ENCODE measurements at places on chromosomes 2 and 18.
A peak's percentile ranks its signal among the peaks of the same experiment; 100 is the strongest.

DNA sequence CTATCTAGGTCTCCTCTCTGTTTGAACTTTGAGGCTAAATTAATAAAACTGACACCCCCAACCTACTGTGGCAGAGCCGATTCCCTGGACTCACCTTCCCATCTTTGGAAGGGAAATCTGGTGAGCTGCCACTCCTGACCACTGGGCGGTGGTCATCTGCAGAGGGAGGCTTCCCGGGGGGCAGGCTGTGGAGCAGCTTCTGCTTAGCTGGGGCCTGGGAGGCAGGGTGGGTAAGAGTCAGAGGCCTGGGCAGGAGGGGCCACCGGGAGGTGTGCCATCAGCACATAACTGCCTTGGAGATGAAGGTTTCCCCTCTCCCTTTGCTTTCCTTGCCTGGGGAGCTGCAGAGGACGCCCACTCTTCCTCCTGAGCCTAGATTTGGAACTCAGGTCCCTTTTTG is 2.3 kb upstream of the NPPC start:
- DNase-seq = no peak

DNA sequence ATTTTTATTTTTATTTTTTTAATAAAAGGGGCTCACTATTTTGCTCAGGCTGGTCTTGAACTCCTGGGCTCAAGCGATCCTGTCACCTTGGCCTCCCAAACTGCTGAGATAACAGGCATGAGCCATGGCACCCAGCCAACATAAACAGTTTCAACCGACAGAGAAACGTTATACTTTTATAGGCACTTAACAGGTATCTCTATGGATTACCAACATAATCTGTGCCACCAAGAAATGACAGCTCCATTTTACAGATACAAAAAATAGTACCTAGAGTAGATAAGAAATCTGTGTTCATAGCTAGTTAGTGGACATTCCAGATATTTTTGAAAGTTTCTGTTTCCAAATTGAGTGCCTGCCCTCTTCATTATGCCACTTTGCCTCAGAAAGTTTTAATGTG is 1316.7 kb downstream of the LRP1B start:
- DNase-seq = no peak

DNA sequence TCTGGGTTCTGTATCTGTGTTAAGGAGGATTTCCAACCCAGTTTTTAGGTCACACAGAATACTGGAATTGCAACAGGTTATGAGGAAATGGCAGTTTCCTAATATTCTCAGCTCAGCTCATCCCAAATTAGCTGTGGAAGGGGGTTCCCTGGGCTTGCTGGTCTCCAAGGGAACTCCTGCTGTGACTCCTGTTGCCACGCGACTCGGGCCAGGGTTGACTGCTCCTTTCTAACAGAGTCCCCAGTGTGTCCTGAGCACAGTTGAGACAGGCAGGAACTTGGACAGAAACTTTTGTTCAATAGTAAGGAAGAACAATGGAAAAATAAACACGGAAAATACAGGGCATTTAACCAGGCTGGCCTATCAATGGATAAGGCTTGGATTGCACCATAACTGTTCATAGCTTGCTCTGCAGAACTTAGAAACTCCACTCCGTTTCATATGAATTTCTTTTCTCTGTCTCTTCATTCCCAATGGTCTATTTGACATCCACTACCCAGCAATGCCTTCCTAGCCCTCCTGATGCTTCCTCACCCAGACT is 3.8 kb upstream of the ROCK2 start:
- no peak for DNase-seq

- no peak for DNase-seq
Observed at GRCh38 chr18:25133879-25134278, 218.1 kb downstream of the ZNF521 start.

DNA sequence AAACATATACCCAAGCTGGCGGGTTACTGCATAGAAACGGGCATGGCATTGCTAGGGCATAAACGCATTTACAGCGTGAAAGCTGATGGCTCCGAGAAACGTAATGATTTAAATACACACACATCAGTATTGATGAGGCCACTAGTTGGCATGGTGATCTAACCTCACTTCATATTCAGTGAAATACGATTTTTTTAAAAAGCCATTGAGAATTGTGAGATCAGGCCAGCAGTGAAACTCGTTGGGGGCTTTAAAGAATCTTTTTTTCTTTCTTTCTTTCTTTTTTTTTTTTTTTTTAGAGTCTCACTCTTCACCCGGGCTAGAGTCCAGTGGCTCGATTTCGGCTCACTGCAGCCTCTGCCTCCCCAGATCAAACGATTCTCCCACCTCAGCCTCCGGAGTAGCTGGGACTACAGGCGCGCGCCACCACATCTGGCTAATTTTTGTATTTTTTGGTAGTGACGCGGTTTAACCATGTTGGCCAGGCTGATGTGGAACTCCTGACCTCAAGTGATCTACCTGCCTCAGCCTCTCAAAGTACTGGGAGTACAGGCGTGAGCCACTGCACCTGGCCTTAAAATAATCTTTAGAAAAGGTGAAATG is 2.4 kb upstream of the SMAD7 start:
- DNase-seq = no peak

DNA sequence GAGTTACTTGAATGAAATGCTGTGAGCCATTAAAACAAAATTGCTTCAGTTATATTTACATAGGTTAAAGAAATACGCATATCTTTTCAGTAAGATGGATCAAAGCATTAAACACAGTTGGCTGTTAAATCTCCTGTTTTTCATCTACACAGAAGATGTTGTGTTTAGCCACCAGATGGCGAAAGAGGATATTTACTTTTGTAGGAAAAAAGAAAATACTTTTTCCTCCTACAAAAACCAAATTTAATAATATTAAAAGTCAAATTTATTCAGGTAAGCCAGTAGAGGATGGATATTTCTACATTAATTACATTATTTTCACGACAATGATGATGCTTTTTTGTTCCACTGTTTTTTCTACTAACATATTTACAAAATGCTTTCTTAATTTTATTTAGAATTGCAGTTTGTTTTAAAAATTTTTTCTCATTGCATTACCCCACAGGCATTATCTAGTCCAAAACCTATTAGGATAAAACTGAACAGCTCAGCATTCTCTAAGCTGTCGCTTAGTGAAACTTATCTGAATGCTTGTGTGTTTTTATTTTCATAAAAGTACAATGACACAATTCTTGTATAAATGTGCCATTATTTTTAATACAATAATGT is 173.7 kb downstream of the ASXL3 start:
- DNase-seq = no peak

DNA sequence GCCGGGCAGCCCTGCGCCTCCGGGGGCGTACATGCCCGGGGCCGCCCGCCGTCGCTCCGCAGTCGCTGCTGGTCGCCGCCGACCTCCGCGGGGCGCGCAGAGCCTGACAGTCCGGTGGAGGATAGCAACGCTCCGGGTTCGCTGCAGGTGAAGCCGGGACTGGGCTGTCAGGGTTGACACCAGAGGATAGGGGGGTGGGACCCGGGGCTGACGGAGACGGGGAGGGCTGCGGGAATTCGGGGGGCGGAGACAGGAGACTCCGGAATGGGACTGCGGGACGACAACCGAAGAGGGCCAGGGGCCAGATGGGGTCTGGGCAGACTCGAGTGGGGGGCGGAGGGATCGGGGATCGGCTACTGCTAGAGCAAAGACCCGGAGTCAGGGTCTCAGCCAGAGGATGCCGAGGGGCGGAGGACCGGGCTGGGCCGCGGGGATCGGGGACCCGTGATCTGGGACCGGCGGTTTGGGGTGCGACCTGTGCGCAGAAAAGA is 403 bp downstream of the TMEM127 start:
- DNase-seq = no peak

DNA sequence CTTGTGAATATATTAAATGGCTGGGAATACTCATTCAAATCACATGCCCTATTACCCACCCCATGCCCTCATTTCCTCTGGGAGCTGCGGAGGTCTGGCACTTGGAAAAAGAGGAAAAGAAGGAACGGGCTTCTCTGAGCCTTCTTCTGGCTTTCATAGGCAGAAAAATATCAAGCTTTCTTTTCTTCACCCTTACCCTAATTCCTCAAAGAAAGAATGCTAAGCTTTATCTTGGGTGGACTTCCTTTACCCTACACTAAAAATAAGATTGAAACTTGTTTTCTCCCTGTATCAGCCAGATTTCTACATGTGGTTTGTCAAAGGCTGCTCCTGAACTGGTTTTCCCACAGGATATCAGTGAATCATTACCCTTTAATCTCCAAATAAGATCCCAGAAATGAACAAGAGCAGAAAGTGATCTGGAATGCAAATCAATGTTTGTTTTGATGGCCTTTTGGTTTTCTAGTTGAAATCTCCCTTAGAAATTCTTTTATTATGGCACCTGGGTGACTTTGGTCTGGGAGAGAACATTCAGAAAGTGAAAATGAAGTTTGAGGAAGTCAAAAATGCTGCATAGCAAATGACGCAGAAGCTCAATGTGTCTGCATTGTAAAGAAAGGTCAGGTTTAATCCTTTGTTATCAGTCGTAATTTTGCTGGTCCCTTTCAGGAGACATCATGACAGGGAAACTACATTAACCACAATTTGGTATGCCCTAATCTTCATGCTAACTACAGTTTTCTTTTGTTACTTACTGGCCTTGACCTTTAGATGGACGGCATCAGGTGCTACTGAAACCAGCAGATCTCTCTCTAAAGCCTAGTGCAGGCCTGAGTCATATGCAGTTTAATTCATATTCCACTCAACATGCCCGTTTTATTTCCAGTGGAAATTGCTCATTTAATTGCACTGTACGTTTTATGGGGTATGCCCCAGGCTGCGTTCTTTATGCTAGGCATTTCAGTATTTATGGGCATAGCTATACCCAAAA is 46.6 kb upstream of the HNRNPA3 start:
- peak; percentile 32 for DNase-seq

DNA sequence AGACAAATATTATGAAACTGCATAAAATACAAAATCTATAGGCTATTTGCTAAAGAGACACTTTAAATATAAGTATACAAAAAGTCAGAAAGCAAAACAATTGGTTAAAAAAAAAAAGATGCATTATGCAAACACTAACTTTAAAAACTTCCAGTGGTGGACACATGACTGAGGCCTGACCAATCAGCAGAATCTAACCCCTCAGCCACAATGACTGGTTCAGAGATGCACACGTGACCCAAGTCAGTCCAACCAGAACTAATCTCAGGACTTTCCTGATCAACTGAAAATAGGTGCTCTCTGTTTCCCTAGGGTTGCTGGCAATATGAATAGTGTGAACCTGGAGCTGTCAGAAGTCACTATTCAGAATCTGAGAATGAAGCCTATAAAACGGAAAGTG is 22.7 kb downstream of the DNER start:
- no peak for DNase-seq

- DNase-seq = no peak
Observed at GRCh38 chr2:227728035-227728434, at the start of gene SCYGR7. TSS of gene SCYGR7 (plus strand) at chr2:227728335. CDS start at chr2:227728335, 0 bp downstream.

GRCh38 chr2:74597410-74597809 is 42.9 kb downstream of the DOK1 start:
- peak; percentile 75 for DNase-seq

- DNase-seq = no peak
Observed at GRCh38 chr2:234840336-234840735, 111.5 kb upstream of the SH3BP4 start.

GRCh38 chr2:234245945-234246344 is 195.4 kb downstream of the SPP2 start:
- no peak for DNase-seq

- no peak for DNase-seq
Observed at GRCh38 chr2:7773362-7774360, 856.4 kb downstream of the RNF144A start.

- DNase-seq = no peak
Observed at GRCh38 chr2:100674666-100675065, 111.9 kb downstream of the PDCL3 start.

DNA sequence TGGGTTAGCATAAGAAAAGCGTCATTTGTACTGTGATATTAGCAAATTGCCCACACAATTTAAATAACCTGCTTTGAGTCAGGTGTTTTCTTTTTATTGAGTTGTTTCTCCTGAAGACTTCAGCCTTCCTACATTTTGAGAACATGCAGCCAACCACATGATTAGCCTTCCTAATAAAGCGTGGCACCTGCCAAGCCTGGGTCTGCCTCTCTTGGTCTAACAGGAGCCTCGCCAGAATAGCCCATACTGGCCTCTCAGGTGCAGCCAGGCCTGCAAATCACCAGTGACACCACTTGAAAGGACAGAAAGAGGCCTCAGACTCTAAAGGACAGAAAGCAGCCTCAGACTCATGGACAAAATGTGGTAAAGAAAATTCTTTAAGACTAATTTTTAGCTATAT is 653.8 kb downstream of the BCL11A start:
- peak; percentile 82 for DNase-seq

GRCh38 chr2:59893612-59894011 is 659.8 kb downstream of the BCL11A start:
- no peak for DNase-seq

DNA sequence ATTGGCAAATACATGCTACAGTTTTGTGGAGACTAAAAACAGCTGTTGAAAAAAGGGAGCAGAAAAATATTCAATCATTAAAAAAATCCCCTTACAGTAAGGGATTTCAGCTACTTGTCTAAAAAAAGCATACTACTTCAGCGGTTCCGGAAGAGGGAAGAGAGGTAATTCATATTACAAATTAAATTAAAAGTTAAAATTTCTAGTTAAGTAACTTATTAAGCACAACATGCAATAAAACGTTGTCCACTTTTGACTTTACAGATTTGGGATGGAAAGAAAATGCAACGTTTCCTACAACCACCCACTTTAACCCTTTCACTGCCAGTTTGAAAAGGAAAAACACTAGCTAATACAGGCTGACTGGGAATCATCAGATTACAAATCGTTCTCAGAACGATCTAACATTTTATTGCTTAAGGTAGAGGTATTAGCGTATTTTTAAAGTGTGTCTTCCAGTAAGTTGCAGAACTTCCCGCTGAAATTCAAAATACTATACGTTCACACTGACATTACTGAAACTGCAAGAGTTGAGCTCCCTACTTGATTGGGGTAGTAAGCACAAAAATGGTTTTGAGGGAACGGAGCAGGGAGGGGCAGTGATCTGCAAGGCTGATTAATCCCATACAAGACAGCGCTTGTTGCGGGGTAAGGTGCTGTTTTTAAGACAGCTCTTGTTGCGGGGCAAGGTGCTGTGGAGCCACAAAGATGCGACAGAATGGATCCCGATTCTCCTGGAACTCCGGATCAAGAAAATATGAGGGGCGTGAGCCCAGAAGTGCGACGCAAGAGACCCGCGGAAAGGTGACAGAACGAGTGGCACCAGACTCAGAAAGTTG is 743 bp downstream of the HADHA start:
- DNase-seq = peak; percentile 17

Measured in NCI-H1092 treated with DMSO at 0.1 percent for 48 hours (cell line).